ENCODE measurements at places on chromosomes 1 and 21.

- DNase-seq: no peak
Measured at GRCh38 chr1:155124503-155125463, 2.9 kb upstream of the EFNA1 start.

- no peak for DNase-seq
Measured at GRCh38 chr1:100710906-100711682, 8.4 kb upstream of the VCAM1 start.

DNA sequence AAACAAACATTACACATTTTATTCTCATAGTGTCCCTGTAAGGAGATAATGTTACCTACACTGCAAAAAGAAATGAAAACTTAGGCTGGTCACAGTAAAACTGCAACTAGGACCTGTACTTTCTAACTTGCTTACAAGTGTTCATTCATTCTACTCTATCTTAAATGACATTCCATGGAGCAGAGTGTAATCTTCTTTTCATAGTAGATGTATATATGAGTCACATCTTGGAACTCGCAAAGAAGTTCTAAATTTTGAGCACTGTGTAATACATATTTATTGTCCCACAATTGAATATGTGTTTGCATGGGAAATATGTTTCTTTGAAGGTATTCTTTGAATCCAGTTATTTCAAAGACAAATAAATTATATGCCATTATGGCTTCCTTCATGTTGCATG is 1258.5 kb upstream of the ADGRL2 start:
- DNase-seq: no peak

DNA sequence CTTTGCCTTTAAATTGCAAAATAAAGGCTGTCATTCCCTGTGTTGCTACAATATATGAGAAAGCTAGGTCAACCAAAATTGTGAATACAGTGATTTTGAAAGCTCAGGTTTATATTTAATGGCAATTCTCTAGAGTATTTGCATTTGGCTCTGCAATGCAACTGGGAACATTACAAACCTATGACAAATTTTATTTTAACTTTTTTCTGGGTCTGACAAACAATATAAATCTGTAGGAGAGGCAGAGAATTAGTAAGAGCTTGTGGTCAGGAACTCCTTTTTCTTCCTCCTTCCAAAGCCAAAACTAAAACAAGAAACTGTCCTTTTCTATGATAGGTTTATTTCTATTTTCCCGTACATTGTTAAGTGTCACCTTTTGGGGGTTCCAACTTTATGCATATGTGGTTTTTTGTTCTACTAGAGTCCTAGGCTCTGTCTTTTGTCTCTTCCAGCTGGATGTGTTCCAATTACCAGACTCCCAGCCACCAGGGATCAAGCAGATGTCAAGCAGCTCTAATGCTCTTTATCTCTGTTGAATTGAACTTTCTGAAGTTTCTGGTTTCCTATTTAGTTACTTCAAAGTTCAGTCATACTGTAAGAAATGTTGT is 106.9 kb downstream of the ASH1L start:
- DNase-seq: no peak

DNA sequence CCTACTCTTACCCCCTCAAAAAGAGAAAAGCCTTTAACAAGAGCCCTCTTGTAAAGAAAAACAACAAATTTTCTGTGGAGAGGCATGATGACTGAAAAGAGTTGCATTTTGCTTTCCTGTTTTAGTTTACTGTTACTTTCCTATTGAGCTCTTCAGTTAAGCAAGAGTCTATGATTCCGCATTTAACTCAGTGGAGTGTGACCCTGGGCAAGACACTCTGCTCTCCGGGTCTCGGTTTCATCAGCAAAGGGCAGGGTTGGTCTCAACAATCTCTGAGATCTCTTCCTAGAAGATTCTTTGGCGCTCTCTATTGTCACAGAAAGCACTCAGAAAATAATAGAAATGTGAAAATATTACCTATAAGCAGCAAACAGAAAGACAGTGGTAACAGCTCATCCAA is 175.7 kb downstream of the TGFBR3 start:
- DNase-seq: no peak

DNA sequence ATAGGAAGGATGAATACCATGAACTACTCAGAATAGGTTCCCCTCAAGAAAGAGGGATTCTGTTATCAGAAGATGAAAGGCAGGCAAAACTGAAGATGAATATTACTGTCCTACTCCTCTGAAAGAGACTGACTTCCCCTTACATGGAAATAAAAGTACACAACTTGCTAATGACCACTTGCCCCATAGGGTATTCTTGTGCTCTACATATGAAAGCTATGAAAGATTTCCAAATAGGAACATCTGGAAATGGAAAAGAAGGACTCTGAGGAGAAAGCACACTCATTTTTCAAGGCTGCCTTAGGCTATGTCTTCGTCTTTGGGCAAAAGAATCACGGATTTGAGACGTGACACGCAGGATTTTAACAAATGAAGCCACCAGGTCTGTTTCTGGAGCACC is 170.1 kb upstream of the DAB1 start:
- DNase-seq: no peak
